ENCODE measurements at places on chromosomes 2 and 18.
A peak's percentile ranks its signal among the peaks of the same experiment; 100 is the strongest.

DNA sequence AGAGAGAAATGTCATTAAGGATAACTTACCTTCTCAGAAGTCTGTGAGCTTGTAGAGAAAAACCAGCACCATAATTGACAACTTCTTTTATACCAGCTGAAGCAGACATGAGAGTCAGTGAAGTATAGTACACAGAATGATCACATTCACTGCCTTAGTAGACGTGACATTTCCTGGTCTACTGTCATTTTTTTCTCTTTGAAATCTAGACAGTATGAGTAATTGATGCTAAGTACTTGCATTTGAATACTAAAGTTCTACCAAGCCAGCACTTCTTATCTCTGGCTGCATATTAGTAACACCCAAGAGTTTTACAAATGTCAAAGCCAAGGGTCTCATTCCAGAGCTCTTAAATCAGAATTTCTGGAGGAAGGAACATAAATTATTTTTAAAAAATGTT is 25.4 kb upstream of the ACADL start:
- no peak for DNase-seq

- DNase-seq = no peak
These were observed 298.7 kb upstream of the SOX11 start for GRCh38 chr2:5393474-5393873.

GRCh38 chr18:47772374-47773248 is 157.8 kb downstream of the SMAD2 start:
- DNase-seq = peak; percentile 34

- DNase-seq = no peak
These were observed at the start of gene COL6A3 for GRCh38 chr2:237413777-237414661. TSS of gene COL6A3 (minus strand) at chr2:237414164. CDS start at chr2:237396817, 17,347 bp downstream.

GRCh38 chr2:214503568-214503967 is 92.7 kb downstream of the VWC2L start:
- DNase-seq = no peak

- no peak for DNase-seq
These were observed 26.5 kb downstream of the MDH1 start for GRCh38 chr2:63614983-63615945.

GRCh38 chr2:56299171-56299691 is 115.4 kb downstream of the CCDC85A start:
- no peak for DNase-seq

GRCh38 chr2:230614913-230615332 is 97.7 kb upstream of the CAB39 start:
- DNase-seq = no peak

- DNase-seq = no peak
These were observed 10.8 kb downstream of the NDUFA10 start for GRCh38 chr2:240014327-240014726.

DNA sequence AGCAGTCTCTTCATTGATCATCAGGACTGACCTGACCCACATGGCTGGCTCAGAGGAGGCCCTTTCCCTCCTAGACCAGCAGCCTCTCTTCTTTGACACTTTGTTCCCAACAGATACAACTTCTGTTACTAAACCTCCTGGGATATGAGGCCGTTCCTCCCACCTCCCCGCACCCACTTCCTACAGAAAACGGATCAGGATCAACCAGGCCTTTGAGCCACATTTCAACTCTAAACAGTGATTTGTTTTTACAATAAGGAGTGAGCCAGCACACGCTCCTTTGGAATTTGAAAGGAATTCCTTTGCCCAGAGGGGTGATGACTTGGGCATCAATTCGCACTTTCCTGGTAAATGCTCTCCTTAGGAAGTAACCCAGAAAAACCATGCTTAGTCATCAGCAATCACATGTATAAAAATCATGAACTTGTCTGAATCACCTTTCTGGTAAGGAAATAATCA is 180.4 kb downstream of the FAM124B start:
- no peak for DNase-seq

DNA sequence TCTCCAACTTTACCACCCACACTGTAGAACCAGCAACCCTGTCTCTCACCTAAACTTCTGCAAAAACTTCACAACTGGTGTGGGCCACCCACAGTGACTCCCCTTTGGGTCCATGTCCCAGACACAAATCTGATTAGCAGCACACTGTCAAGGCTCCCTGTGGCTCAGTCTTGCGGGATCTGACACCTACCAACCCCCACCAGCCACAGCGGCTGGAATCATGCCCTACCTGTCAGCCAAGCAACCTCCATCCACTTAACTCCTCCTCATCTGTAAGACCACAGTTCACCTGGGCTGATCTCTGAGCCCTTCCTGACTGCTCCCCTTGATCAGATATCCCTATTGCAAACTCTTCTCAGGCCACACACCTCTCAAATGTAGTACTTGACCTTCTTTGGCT is 14.6 kb downstream of the TCF4 start:
- DNase-seq = no peak

DNA sequence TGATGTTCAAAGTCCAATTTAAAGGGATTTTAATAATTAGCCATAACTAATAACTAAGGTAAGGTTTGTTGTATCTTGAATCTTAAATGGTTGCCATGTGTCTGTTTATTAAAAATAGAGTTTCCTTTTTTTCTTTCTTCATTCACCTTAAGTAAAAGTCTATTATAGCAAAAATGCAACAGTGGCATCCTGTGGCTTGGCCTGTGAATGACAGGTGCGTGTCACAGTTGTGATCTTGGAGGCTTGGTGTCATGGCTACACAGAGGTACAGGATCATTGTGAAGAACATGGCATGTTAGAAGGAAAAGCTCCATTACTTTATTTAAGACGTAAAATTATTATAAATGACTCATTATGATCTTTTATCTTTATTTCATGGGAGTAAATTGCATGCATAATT is 246.1 kb downstream of the BCL2 start:
- DNase-seq = no peak

DNA sequence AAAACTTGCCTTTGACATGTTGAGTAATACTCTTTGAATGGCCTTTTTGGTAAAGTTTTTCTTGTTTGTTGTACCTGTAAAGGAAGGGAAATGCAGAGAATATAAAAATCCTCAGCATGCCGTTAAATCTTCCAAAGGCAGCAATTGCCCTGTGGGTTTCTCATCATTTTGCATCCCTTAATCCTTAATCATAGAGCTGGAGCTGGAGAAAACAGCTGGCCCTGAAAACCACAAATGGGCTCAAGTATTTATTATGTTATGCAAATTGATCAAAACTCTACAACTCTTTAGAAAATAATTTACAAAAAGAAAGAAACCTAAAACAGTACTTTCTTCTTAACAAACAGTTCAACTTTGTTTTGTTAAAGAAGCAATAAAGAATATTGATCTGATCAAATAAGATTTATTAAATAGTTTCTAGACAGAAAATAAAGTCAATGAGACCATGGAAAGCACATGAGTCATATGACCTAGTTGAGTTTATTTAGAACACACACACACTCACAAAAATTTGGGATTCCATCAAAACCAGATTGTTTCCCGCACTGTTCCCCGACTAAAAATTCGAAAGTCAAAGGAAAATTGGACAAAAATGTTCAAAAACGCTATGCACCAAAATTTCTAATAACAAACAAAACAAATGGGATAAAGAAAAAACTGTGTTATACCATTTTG is 309.0 kb downstream of the GULP1 start:
- no peak for DNase-seq

GRCh38 chr2:99787769-99788382 is 298.1 kb upstream of the REV1 start:
- DNase-seq = no peak

- DNase-seq = no peak
These were observed 707.9 kb upstream of the ID2 start for GRCh38 chr2:7973801-7974480.

Data from stimulated activated CD8-positive, alpha-beta memory T cell treated with anti-CD3 and anti-CD28 coated beads, Interleukin-12 subunit alpha, Interleukin-12 subunit beta, amount 100 ng/mL, for 1 hour (primary cell).